ENCODE measurements at places on chromosomes 7 and 10. TPM values are rescaled to one million over a fixed set of nuclear protein-coding genes. Genes with fewer than 3 reads are reported as not detected.

The TACC2 gene
- polyA plus RNA-seq = 117 TPM

The STEAP2 gene
- polyA plus RNA-seq = 5.0 TPM

The AVL9 gene
- polyA plus RNA-seq = 21.0 TPM

GRCh38 chr7:156684661-156685060 is 44.1 kb downstream of the RNF32 start:
- DNase-seq = no peak

The PCBD1 gene
- 72.7 TPM for polyA plus RNA-seq

GRCh38 chr7:101151908-101152651 is 2.2 kb upstream of the AP1S1 start:
- DNase-seq = no peak

GRCh38 chr7:75866114-75866488 is 12.7 kb upstream of the RHBDD2 start:
- DNase-seq = no peak

The PI4K2A gene
- polyA plus RNA-seq = 10.6 TPM

The NODAL gene
- polyA plus RNA-seq = 0.30 TPM

Measured in muscle of arm (tissue), 14 donors.